IPS-NIHi11 (cell line): ENCODE measurements at places on chromosomes 16 and 17.

DNA sequence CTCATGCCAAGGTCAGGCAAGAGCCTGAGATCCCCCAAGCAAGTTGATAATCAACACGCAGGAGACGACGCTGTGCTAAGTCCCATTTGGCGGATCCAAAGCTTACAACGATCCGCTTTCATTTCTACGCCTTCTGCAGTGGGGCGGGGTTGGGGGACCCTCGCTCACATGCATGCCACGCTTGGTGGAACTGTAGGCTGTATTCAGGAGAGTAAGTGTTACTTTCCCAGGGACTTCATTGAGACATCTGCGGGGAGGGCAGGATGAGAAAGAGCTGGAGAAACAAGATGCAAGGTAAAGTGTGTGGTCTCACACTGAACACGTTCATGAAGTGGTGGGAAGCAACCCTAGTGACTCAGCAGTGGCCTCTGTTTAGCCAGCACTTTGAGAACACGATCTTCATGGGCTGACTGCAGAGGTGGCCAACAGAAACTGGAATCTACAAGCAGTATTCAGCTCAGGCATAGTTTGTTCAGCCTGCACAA is 100.5 kb downstream of the XYLT1 start:
- DNase-seq: no peak

DNA sequence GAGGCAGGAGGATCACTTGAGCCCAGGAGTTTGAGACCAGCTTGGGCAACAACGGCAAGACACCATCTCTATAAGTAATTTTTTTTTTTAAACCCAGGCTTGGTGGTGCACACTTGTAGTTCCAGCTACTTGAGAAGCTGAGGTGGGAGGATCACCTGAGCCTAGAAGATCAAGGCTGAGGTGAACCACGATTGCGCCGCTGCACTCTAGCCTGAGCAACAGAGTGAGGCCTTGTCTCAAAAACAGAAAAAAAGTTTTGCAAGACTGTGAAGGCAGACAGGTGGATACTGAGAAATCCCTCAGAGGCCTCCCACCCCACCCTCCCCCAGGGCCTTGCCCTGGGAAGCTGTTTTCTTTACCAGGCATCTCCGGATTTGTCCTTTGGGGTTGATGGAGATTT is 125.4 kb downstream of the MGAT5B start:
- no peak for DNase-seq

GRCh38 chr16:77775911-77776909 is 12.2 kb upstream of the VAT1L start:
- no peak for DNase-seq

DNA sequence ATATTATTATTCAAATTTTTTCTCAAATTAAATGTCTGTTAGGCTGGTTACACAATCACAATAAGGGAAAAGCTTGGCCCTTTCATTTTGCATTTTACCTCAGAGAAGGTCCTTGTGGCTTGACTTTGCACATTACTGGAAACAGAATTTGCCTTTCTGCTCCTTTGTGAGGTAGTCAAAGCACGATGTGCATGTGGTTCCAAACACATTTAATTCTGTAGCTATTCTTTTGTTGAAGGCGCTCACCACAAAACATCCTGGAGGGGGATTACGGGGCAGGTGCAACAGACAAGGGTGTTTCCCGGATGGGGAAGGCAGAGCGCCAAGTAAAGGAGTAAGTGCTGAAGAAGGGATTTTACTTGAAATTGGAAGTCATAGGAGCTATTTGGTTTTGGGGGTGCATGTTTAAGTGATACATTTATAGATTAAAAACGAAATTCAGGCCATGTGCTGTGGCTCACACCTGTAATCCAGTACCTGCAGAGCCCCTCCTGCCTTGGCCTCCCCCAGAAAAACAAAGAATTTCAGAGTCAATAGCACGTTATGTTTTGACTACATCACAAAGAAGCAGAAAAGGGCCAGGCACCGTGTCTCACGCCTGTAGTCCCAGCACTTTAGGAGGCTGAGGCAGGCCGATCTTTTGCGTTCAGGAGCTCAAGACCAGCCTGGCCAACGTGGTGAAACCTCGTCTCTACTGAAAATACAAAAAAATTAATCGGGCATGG is 31.2 kb upstream of the TENT4B start:
- DNase-seq: no peak

GRCh38 chr17:80937462-80938381 is 53.9 kb upstream of the CHMP6 start:
- no peak for DNase-seq

DNA sequence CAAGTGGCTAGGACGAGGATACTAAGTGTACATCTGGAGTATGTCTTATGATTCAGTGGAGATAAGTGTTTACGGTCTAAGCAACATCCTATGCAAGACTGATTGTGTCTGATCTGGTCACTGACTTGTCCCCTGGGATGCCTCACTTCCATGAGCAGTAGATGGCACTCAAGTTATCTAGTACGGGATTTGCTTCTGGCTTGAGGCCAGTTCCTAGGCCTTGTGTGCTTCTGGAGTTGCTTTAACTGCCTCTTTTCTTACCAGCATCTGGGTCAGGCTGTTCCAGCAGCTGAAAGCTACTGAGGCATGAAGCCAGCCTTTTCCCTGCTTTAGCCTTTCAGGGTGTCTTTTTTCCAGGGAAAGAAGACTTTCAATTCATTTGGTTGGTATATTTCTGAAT is 23.0 kb downstream of the SUPT6H start:
- no peak for DNase-seq

GRCh38 chr17:75524970-75525805 is at the start of gene LLGL2:
LLGL2 (plus strand) TSS chr17:75525697; CDS start chr17:75543427, 17,730 bp downstream.
- DNase-seq: peak; percentile 97
